SK-N-DZ (cell line): ENCODE measurements at places on chromosomes 5 and 9.

- DNase-seq, result no peak
Measured at GRCh38 chr5:6411141-6411540, 32.8 kb upstream of the MED10 start.

GRCh38 chr5:58683567-58683966 lies 100.7 kb downstream of the RAB3C start:
- DNase-seq, result no peak

DNA sequence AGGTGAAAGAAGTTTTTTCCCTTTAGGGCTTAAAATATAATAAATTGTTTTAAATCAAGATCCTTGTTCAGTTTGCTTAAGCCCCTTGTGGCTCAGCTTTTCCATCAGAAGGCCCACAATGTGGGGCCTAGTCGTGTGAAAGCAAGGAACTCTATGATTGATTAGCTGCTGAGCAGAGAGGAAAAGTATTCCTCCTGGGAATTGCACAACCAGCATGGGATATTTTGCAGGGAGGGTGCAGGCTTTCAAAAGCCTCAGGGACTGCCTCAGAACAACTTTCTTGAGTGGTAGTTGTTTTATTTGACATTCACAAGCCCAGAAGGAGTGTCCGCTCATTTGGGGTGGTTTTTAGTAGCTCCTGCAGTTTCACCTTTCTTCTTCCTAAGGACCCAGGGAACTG lies 19.8 kb downstream of the TTC23L start:
- no peak for DNase-seq

GRCh38 chr9:123284656-123285055 lies 16.3 kb upstream of the STRBP start:
- DNase-seq, result peak; percentile 35

DNA sequence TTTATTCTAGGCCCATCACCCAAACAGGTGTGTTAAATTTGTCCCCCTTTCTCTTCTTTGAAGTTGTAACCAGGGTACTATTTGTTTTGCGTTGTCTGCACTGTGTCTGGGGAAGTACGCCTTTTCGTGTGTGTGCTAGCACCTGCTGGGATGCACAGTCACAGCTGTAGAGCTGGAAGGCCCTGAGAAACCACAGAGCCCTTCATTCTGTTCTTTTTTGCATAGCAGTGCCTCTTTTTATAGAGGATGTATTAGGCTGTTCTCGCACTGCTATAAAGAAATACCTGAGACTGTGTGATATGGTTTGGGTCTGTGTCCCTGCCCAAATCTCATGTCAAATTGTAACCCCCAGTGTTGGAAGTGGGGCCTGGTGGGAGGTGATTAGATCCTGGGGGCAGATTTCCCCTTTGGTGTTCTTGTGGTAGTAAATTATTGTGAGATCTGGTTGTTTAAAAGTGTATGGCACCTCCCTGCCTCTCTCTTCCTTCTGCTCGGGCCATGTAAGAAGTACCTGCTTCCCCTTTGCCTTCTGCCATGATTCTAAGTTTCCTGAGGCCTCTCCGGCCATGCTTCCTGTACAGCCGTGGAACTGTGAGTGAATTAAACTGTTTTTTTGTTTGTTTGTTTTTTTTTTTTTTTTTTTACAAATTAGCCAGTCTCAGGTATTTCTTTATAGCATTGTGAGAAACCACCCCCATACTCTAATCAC lies 14.0 kb downstream of the SEC61B start:
- DNase-seq, result no peak

- no peak for DNase-seq
Measured at GRCh38 chr5:34685485-34686165, 29.5 kb downstream of the RAI14 start.

DNA sequence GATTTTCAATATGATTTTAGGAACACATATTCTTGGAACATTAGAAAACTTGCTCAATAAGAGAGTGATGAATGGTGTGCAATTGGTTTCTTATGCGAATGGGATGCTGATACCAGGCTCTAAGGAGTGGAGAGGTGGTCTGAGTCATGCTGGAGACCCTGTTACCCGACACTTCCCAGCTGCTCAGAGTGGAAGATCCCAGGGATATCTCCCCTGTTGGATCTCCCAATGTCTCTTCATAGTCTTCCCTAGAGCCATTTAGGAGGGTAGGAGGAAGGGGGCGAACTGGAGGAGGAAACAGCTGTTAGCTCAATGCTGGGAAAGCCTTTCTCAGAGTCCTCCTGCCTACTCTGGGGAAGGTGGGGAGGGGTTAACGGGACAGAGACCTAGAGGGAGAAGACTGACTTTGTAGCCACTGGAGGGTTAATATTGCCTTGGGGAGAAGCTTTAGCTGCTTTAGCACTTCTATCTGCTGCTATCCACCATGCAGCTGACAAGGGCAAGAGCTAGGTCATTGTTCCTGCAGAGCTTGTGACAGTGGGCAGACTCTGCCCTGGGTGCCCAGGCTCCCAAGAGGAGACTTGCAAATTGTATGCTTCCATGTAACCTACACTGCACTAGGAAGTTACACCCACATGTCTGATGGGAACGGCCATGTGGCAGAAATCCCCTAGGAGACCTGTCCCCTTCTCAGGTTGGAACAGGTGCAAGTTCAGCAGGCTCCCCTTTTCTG lies 301.0 kb downstream of the GADD45G start:
- no peak for DNase-seq

- DNase-seq, result no peak
Measured at GRCh38 chr5:126462239-126463014, 39.2 kb downstream of the GRAMD2B start.

GRCh38 chr5:76819851-76820525 lies 1.2 kb downstream of the F2RL1 start:
- DNase-seq, result no peak

GRCh38 chr9:132531710-132532570 lies 50.5 kb upstream of the BARHL1 start:
- DNase-seq, result no peak

DNA sequence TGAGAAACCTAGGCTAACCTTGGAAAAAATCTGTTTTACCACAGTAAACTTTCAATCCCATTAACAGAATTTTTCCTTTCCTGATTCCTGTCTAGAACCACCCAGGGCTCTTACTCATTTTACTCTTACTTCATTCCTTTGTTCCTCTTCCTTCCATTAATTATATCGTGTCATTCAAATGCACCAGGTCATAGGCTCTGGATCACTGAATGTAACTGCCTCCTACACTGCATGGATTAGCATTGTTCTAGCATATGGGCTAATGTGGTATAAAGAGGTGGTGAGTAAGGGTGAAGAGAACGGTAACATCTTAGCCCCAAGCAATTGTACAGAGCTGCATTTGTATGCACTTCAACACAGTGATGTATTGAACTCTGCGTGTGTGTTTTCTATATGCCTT lies 49.5 kb upstream of the SPINK5 start:
- DNase-seq, result no peak

GRCh38 chr5:140574165-140574564 lies 9.5 kb downstream of the SLC35A4 start:
- no peak for DNase-seq

- no peak for DNase-seq
Measured at GRCh38 chr5:14627270-14627669, 37.2 kb upstream of the OTULIN start.

GRCh38 chr9:125700791-125701190 lies 6.2 kb downstream of the MAPKAP1 start:
- DNase-seq, result no peak

DNA sequence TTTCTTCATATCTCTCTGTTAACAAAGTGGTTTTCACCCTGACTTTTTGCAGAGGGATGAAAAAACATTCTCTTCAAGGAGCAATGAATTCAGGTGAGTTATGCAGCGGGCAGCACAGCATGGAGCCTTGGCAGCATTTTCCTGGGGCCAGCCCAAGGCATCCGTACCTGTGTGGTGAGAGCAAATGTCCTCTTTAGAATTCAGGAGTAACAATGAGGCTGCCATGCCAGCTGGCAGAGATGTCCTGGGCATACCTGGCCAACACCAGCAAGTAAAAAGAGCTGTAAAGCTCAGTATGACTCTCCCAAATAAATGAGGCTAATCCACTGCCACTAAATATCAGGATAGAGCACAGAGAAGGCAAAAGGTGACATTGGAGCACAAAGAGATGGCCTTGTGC lies 277.6 kb upstream of the TRPC7 start:
- no peak for DNase-seq

DNA sequence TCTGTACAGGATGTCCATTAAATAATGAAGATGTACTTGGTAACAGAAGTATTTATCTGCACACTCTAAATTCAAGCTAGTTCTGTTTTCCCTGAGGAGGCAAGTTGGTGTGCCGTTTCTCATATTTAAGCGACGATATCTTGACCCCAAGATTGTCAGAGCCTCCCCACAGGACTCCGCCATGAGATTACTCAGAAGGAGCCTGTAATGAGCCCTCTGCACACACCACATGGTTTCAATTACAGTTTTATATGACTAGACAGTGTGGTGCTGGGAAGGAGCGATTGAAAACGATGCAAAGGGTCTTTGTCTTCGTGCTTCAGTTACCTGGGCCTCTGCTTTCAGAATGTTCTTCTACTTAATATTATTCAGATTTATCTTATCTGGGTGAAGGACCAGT lies 840.4 kb upstream of the WWC1 start:
- DNase-seq, result peak; percentile 49

DNA sequence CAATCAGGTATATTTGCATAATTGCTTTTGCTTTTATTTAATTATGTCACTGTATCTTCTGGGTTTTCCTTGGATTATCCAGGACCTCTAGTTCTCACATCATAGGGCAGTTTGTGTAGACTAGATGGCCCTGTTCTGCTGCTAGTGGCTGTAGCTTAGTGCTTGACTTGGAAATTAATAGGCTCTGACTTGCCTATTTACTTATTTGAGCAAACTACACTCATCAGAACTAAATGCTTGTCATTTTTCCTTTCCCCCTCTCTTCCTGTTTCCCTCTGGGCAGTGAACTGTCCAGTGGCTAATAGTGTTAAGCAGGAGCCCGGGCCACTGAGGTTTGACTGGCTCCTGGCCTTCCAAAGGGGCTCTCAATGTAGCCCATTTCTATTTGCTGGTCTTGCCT lies 135.7 kb downstream of the MAN2A1 start:
- DNase-seq, result no peak

DNA sequence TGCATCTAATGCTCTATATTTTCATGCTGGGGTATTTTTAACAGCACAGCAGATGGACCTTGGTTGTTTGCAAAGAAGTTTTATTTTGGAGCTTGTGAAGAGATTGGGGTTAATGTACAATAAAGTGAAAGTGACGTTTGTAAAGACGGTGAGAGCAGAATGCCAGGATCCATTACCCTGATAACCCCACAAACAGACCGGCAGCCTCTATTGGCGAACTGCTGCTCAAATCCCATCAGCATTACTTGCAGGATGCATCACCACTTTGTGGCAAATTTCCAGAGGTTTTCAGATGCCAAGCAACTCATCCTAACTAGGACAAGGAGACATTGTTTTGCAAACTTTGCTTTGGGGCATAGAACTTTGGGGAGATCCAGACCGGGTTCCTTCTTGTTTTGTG lies 383.3 kb upstream of the ZNF462 start:
- no peak for DNase-seq

DNA sequence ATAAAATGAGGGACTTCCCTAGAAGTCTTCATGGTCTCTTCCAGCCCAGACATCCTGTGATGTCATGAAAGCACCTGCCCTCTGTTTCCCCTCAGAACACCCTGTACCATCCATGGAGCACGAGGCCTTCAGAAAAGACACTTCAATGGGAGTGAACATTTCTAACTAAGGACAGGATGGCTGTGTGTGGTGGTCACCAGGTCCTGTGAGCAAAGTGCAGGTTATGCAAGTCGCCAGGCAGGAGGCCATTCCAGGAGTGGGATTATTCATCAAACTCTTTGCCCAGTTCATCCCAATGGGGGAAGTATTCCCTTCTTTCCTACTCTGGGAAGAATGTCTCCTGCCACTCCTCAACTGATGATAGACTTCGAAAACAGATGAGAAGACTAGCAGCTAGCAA lies 80.5 kb downstream of the SLC1A3 start:
- DNase-seq, result no peak

- DNase-seq, result no peak
Measured at GRCh38 chr9:24439456-24439855, 106.2 kb downstream of the IZUMO3 start.

DNA sequence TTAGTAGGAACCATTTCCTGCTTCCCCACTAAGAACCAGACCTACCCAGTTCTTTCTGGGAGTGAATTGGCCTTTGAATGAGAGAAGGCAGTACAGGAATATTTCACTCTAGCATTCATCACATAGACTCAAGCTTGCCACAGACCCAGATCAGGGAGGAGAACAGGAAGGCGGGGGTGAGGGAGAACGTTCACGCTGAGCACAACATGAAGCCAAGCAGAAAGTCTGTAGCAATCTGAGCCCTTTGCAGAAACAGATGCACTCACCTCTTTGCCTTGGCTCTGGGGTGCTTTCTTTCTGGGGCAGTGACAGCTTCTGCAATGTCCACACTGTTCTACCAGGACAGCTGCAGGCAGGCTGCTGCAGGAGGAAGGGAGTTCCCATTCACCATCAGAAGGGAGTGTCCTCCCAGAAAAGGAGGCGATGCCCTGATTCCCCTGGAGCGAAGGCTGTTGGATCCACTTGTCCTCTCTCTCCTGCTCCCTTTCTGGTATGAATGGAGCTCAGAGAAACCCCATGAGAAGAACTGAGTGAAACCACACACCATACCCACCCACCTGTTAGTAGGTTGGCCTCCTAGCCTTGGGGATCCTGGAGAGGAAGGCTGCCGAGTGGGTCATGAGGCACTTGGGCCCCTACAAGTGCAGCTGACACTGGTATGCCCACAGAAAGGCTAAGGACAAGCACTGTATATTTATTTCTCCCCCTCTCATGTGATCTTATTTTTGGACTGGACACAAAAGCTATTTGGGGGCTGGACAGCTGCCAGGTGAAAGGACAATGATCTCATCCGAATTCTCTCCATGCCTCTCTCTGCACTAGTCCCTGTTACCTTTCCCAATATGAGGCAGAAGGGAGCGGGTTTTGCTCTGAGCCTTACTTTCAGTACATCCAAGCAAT lies 11.7 kb upstream of the FGF1 start:
- DNase-seq, result no peak

DNA sequence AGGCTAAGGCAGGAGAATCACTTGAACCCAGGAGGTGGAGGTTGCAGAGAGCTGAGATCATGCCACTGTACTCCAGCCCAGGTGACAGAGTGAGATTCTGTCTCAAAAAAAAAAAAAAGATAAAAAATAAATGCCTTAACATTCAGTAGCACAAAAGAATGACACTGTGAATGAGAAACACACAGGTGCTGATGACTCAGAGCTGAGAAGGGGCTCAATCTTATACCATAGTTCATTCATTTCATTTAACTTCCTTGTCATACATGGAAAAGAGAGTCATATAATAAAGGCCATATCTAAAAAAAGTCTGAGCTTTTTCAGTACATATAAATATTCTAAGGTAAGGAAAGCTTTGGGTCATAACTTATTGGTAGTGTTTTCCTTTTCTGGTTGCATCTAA lies 40.6 kb downstream of the WWC1 start:
- no peak for DNase-seq

- DNase-seq, result no peak
Measured at GRCh38 chr5:18745988-18746615, 1111.8 kb downstream of the TAF11L14 start.

DNA sequence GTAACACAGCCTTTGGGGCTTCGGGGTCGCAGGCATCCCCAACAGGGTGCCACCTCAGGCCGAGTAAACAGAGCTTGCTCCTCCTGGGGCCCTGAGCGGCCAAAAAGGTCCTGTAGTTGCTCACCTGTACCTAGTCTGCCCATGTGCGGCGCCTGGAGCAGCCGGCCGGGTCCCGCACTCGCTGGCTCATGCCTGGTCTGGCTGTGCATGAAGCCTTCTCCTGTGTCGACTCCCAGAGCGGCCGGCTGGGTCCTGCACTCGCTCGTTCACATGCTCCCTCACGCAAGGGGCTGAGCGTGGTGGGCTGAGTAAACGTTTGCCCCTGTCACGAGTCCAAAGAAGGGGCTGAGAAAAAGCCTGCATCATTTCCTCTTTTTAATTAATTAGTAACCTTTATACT lies 162.4 kb upstream of the TUT7 start:
- DNase-seq, result no peak

GRCh38 chr5:145598184-145598583 lies 237.0 kb downstream of the PRELID2 start:
- no peak for DNase-seq
